ENCODE measurements at places on chromosomes 4 and X.

DNA sequence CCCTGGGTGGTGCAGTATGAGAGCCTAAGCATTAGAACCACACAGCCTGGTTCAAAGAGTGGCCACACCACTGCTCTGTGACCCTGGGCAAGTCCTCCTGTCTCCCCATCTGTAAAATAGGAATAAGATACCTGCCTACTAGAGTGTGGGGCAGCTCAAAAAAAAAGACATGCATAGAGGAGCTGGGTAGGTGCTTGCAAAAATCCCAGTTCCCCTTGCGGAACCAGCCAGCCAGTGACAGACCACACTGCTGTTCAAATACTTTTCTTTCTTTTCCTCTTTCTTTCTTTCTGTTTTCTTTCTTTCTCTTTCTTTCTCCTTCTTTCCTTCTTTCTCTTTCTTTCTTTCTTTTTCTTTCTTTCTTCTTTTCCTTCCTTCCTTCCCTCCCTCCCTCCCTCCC, 63.0 kb upstream of the TRIM2 start:
- no peak for DNase-seq

DNA sequence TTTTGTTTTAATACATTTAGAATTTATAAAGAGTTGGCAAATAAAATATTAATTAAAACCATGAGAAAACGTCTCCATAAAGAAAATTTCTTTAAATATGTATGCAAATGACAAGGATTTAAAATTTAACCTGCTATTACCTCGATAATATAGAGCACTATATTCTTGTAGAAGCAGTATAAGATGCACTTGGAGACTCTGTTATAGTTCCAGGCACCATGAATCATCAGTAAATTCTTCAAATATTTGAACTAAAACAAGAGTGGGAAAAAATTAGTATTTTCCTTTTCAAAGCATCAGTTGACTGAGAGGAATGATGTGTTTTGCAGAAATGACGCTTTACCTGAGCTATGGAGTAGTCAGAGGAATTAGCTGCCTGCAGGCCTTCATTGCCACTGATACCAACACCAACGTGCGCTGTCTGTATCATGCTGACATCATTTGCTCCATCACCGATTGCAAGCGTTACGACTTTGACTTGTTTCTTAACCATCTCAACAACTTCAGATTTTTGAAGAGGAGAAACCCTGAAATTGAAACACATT, 67.3 kb downstream of the SHISA3 start:
- no peak for DNase-seq

DNA sequence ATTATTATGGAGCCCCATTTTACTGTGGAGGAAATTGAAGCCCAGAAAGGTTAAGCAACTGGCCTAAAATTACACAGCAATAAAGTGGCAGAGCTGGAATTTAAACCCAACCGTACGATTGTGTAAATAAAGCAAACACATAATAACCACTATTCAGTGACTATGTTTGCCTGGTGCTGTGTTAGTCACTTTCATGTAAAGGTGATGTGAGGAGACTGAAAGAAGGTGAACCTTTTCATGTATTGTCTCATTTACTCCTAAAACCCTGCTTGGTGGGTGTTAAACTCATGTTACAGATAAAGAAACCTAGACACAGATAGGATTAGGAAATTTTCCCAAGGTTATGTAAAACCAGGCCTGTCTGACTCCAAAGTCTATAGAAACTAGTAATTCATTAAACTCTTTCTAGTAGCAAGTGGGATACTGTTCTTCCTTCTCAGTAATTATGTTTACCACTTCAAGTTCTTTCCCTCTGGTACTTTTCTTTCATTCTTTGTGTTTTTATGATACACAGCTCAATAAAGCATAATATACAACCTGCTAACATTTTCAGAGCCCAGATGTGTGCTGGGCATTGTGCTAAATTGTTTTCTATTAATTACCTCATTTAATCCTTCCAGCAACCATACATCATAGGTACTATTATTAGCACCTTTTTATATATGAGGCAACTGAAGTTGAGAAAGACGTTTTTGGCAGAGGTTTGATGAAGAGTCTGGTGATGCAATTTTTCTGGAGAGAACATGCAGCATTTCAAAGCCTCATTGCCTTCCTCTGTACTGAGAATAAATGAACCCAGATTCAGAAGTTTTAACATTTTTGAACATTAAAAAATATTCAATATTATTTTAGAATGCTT, 202.7 kb downstream of the SPRY1 start:
- no peak for DNase-seq

DNA sequence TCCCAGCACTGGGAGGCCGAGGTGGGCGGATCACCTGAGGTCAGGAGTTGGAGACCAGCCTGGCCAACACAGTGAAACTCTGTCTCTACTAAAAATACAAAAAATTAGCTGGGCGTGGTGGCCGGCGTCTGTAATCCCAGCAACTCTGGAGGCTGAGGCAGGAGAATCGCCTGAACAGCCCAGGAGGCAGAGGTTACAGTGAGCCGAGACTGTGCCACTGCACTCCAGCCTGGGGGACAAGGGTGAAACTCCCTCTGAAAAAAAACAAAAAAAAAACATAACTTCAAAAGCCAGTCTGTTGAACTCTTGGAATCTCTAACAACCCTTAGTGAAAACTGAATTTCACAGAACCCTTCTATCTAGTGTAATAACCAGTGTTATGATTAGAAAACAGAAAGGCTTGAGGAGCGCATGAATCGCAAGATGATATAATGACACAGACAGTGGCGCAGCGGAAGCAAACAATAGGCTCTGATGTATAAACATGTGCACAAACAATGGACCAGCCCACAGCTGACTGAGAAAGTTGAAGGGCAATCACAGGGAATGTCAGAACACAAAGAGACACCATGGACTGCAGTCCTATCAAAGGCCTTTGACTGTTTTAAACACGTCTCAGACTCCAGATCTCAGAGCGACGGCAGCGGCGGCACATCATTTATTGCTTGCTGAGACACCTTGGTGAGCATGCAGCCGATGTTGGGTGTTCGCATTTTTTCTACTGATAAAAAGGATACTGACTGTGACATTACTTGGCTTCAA, 81.6 kb downstream of the NSUN7 start:
- DNase-seq = no peak

DNA sequence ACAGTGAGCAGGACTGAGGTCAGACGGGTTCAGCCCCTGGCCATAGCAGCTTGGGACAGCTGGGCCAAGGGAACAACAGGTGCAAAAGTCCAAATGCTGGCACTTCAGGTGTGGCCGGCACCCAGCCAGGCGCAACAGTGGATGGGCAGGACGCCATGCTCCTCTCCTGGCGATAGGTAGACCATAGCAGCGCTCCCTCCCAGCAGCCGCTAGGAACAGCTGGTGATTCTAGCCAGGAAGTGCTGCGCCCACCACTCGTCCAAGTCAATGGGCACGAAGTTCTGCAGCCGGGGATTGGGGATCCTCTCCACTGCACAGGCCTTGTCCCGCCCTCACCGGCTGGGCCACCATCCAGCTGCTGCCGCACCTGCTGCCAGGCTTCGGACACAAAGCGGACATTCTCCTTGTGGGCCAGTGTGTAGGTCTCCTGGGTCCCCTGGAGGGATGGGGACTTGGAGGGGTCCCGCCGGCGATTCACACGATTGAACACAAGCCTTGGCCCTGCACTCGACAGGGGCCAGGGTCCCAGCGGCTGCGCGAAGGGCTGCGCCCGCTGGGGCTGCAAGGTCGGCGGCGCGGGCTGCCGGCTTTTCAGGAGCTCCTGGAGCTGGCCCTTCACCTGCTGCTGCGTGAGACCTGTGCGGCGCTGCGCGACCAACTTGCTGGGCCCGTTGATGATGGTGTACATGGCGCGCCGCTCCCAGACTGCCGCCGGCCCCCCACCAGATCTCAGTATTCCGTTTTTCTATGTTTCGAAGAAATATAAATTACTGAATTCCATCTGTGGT, 227.5 kb upstream of the STK26 start:
- no peak for DNase-seq

GRCh38 chrX:153779891-153780677, 757 bp upstream of the SRPK3 start:
- no peak for DNase-seq

DNA sequence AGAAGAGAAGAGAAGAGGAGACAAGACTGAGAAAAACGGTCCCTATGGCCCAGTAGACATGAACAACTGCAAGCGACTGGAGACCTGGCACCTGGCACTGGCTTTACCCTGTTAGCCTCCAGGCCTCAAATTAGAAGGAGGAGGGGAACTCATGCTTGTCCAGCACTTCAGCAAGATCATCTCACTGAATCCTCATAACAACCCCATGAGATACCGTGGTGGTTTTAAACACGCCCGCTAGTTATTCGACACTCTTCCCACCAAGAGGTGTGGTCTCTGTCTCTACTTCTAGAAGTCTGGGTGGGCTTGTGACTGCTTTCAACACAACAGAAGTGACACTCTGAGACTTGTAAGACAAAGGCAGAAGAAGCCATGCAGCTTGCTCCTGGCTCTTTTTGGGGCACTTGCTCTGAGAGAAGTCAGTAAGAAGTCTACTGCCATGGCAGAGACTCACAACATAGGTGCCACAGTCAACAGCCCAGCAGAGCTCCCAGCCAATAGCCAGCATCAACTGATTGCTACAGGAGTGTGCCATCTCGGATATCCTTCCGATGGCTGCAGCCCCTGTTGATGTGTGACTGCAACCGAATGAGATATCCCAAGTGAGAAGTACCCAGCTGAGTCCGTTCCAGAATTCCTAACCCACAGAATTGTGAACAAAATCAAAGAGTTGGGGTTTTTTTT, 34.0 kb upstream of the BCOR start:
- no peak for DNase-seq

GRCh38 chr4:148289740-148290139, 152.5 kb downstream of the NR3C2 start:
- no peak for DNase-seq

DNA sequence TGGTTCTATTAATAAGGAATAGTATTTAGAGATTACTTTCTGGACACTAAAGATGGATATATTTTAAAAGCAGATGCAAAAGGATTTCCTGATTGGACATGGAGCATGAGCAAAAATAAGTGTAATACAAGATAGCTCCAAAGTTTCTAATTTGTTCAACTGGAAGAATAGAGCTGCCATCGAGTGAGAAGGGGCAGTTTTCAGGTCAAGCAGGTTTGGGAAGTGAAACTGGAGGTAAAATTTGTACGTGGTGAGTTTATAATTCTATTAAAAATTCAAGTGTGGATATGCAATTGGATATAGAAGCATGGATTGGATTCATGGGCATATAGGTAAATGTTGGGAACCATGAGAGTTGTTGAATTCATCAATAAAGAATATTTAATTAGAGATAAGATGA, 31.8 kb downstream of the PRDM8 start:
- no peak for DNase-seq

DNA sequence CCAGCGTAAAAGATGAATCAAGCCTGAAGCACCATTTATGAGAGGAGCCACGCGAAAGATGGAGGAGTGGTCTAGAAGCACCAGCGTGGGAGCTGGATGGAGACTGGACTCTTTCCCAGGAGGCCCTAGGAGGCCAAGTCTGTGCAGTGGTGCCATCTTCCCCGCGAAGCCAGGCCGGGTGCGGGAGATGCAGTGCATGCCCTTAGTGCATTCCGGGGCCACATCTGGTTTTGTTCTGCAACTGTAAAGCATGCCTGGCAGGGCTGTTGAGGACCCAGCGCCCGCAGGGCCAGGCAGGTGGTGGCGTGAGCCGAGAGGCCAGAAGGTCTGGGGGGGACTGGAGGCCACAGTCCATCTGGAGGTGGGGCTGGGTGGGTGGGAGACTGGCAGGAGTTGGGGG, 78.6 kb upstream of the ADRA2C start:
- DNase-seq = no peak

- DNase-seq = no peak
These were observed 1977.2 kb downstream of the PCDH7 start for GRCh38 chr4:32697281-32697814.

DNA sequence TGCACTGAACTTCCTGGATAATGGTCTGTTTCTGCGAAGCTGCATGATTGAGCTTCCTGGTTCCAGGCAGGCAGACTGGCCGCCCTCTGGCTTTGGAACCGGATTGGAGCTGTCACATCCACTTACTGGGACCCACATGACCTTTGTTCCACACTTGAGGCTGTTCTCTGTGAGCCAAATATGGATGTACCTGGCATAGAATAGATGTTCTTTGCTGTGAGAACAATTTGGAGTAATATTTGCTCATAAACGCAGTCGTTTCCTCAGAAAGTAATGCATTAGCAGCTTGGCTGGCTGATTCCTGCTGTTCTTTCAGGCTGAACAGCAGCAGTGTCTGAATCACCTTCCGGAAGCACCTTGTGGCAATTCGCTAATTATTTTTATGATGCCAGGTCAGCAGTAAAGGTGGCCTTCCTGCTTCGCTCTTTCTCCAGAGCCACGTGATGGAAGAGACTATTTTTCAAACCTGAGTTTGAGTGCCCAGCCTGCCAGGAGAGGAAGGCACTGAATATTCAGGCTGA, 78.1 kb upstream of the BOD1L1 start:
- DNase-seq = no peak

DNA sequence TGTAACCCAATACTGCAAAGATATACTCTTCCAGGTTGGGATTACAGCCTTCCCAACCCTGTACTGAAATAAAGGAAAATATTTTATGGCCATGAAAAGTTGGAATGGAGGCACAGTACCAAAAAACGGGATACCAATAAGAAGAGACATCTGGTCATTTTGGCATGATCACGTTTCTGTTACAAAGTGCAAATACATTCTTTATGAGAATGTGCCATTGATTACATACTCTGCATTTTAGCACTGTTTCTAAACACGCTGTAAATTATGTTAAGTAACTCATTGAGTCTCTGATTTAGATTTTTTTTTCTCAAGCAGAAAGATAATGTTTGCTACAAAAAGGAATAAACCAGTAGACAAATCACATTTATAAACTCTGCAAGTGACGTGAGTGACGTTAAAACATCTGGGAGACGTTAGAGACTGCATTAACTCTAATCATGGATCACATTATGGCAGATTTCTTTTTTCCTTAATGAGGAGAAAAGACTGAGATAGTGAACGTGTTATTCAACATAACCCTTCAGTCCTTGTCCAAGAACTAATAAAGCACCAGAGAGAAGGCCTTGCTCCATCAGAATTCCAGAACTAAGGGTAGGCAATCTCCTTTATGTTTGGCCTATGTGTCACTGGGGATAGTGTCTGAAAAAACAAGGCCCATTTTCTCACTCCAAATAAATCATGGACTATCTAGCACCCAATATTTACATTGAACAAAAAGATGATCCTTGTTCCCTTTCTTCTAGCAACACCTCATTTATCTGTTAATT, 31.0 kb downstream of the UNC5C start:
- DNase-seq = no peak

Measured in activated CD8-positive, alpha-beta memory T cell treated with anti-CD3 and anti-CD28 coated beads for 48 hours (primary cell).